RWPE2 (cell line): ENCODE measurements at places on chromosomes 11 and 22.

GRCh38 chr22:35344956-35345690, 35.8 kb upstream of the HMOX1 start:
- no peak for DNase-seq

DNA sequence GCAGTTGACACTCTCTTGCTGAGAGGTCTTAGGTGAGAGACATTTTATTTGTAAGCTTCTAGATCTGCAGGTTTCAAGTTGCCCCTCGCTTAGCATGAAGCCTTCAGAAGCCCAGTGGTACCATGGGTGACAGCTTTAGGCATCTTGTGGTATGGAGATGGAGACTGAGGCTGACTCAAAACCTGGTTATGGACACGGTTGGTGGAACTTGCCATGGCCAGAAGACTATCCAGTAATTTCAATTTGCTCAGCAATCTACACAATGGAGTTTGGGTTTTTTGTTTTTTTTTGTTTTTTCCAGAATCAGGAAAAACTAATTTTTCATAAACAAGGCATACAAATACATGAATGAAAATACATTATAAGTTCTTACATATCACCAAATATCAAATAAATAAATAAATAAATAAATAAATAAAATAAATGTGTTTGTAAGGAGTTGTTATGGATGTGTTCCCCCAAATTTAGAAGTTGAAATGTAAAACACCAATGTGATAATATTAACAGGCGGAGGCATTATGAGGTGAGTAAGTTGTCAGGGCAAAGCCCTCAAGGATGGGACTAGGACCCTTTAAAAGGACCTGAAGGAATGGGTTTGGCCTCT, 22.6 kb downstream of the ETS1 start:
- no peak for DNase-seq

- no peak for DNase-seq
These were observed 893.3 kb downstream of the FAM181B start for GRCh38 chr11:81840380-81840779.

DNA sequence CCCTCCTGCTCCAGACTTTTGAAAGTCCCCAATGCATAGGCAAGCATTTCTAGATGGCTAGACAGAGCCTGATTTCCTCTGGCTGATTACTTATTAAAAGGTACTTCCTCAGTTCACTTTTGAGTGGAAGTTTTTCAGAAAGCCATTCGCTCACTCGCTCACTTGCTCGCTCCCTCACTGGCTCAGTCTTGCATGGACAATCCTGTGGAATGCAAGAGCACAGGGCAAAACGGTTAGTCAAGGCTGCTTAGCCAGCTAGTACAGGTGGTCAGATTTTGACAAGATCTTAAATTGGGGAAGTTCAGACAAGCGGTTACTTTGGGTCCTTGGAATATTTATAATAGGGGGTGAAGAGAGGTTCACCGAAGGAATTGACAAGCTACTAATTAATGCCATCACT, 101.0 kb downstream of the ARL14EP start:
- no peak for DNase-seq

GRCh38 chr11:106459135-106459534, 381.7 kb downstream of the AASDHPPT start:
- no peak for DNase-seq
